ENCODE measurements at places on chromosomes 7 and 10. TPM values are rescaled to one million over a fixed set of nuclear protein-coding genes. Genes with fewer than 3 reads are reported as not detected.

Gene WEE2
- not detected for total RNA-seq

- H3K4me1 ChIP-seq = no peaks in the 10 kb centered on the region
- DNase-seq = no peak
- H3K36me3 ChIP-seq = no peaks in the 10 kb centered on the region
- H3K27ac ChIP-seq = no peak overlapping the region
- no peak overlapping the region for H3K4me3 ChIP-seq
Measured at GRCh38 chr10:42987575-42987974, 89.3 kb upstream of the RET start.

DNA sequence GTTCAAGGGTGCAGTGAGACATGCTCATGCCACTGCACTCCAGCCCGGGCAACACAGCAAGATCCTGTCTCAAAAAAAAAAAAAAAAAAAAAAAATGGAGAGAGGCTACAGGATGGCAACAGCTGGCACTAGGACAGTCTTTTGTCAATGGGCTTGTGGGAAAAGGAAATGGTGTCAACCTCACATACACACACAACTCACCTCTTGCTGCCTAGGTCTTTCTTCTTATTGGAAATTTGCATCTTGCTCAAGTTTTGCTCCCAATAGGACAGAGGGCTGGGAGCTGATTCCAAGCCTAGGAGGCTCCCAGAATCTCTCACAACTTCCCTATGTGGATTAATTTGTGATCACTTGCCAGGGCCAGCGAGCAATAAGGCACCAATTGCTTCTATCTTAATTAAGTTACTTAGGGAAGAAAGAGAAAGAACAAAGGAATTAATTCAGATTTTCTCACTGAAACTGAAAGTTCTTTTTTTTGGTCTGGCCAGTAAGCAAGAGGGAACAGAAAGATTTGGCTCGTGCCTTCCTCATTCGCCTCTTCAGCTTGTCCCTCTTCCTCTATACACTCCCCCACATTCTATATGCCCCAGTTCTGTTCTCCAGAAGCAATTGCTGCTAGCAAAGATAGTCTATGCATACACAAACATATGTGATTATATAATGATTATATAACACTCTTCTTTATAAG is 33.8 kb downstream of the MAP3K8 start:
- no peak overlapping the region for H3K27ac ChIP-seq
- no peak overlapping the region for H3K4me3 ChIP-seq
- no peaks in the 10 kb centered on the region for H3K36me3 ChIP-seq
- H3K4me1 ChIP-seq = no peaks in the 10 kb centered on the region

GRCh38 chr7:97865104-97865503 is 7.1 kb downstream of the ASNS start:
- no peaks in the 10 kb centered on the region for H3K36me3 ChIP-seq
- H3K4me3 ChIP-seq = no peak overlapping the region
- H3K27ac ChIP-seq = no peak overlapping the region
- DNase-seq = no peak
- H3K4me1 ChIP-seq = no peaks in the 10 kb centered on the region

DNA sequence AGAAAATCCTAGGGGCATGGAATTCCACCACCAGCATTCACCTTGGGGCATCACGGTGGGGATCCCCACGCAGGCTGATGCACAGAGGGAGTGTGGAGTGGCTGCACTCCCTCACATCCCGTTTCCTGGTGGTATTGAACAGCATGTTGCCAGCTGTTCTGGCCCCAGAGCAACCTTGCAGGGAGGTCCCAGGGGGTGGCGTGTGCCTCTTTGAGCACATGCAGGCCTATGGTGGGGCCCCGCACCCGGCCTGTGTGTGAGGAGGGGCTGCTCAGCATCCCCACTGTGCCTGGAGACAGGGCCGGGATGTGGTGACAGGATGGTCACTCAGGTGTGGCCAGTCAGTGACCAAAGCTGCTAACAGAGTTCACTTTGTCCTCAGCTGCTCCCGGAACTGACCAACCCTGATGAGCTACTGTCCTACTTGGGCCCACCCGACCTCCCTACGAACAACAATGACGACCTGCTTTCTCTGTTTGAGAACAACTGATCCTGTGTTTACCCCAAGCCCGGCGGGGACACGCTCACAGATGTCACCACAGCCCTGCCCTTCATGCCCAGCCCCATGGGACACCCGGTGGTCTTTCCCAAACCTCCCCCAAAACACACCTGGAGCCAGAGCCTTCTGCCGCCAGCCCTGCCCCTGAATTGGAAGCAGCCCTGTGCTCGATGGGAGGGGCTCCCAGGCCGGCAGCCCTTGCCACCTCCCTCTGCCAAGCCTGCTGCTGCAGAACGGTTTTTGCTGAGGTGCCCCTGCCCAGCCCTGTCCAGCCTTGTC is 18.7 kb downstream of the ZMIZ2 start:
- H3K4me1 ChIP-seq = peaks cover 22% of the 10 kb centered on the region
- H3K4me3 ChIP-seq = no peak overlapping the region
- H3K36me3 ChIP-seq = peaks cover 8% of the 10 kb centered on the region
- DNase-seq = no peak

DNA sequence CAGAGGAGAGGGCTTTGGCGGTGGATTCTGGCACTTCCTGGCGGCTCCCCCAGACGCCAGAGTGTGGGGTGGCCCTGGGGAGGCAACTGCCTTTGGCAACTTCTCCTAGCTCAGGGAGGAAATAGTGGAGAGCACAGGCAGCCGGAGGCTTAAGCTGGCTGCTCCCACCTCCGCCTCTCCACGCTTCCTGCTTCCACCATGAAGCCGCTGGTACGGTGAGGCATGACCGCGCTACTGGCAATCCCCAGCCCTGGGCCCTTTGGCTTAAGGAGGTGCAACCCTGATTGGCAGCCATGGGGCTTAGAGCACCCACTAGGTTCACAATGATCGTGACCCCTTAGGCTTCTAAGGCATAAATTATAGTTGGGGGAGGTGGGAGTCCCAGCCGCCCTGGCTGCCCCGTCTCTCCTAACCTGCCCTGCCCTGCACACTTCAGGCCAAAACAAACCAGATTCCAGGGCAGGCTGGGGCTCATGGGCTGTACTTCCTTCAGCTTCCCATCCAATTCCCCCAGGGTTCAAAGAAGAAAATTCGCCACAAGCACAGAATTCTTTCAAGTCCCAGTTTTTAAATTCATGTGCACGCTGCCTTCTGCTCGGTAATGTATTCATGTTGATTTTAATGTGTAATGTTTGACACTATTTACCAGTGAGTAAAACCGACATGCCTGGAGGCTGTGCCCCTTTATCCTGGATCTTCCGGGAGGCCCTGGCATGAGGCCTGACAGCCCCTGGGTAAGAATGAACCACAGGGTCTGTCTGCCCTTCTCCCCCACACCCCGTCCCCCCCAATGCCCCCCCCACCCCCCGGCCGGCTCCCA is 90.7 kb upstream of the LRRC4 start:
- DNase-seq = no peak
- no peak overlapping the region for H3K4me3 ChIP-seq
- H3K4me1 ChIP-seq = no peaks in the 10 kb centered on the region
- peaks cover 7% of the 10 kb centered on the region for H3K27me3 ChIP-seq
- H3K27ac ChIP-seq = no peak overlapping the region

DNA sequence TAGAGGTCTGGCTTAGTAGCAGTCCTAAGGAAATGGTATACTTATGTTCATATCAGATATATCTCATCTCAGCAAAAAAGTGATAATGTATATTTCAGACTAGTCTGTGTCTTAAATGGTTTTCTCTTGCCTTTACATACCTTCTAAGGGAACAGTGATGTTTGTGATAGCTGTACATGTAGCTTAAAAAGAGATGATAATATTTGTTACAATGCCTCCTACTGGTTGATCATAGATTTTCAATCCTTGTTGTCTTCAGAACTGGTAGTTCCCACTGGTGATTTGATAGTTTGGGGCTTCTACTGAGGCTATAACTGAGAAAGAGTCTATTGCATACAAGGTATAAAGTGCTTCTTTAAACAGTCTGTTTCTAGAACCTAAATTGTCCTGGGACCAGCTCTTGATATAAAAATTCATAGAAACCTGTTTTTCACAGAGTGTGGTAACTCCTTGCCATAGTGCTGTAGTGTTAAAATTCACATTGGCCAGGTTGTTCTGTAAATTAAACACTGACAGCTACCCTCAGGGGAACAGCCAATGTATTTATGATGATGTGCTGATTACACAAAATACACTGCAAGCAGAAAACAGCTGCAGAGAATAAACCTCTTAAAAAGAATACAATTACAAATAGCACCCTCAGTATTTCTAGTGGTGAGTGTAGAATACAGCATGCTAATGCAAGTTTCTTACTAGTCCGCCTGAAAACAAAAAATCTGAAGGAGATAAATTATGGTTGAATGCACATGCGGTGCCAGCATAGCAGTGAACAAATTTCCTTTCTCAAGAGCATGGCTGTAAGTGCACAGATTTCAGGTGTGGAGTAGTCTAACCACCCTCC is 90.3 kb downstream of the BTRC start:
- H3K4me1 ChIP-seq = no peaks in the 10 kb centered on the region
- DNase-seq = no peak
- no peak overlapping the region for H3K27ac ChIP-seq
- H3K36me3 ChIP-seq = no peaks in the 10 kb centered on the region
- H3K4me3 ChIP-seq = no peak overlapping the region

- no peak overlapping the region for H3K27ac ChIP-seq
- H3K4me3 ChIP-seq = no peak overlapping the region
- no peak for DNase-seq
- no peaks in the 10 kb centered on the region for H3K27me3 ChIP-seq
- no peaks in the 10 kb centered on the region for H3K36me3 ChIP-seq
Measured at GRCh38 chr10:118564652-118565051, 30.8 kb downstream of the PRLHR start.

GRCh38 chr7:13910805-13911551 is 78.5 kb downstream of the ETV1 start:
- H3K27me3 ChIP-seq = no peaks in the 10 kb centered on the region
- H3K36me3 ChIP-seq = no peaks in the 10 kb centered on the region
- H3K4me1 ChIP-seq = no peaks in the 10 kb centered on the region
- no peak overlapping the region for H3K27ac ChIP-seq

GRCh38 chr7:30799976-30800661 is 28.9 kb downstream of the MINDY4 start:
- DNase-seq = no peak
- H3K27ac ChIP-seq = no peak overlapping the region
- H3K27me3 ChIP-seq = no peaks in the 10 kb centered on the region

DNA sequence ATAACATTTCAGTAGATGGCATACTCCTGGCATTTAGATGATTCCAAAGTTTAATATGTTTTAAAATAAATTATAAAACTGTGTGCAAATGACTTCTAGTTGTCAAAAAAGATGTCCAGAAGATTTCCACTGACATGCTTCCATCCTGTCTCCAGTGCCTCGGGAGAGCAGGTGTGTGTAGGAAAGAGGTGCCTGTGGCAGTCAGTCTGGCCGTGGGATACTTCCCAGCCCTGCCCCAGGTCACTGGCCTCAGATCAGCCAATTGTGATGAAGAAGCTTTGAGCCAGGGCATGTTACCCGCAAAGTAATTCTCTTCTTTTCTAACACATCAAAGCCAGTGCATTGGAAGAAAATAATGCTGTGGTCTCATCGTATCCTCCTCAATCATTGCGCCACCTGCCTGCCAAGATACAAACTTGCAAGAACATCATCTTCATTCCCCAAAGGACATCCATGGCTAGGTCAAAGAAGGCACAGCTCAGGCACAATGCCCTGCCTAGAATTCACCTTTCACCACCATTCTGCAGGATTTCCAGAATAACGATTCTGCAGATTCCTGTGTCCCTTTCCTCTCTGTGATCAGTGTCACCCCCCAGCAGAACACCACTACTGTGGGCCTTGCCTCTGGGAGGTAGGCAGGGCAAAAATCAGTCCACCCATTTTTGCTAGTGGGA is 6.3 kb upstream of the KCNMA1 start:
- no peaks in the 10 kb centered on the region for H3K36me3 ChIP-seq
- H3K4me1 ChIP-seq = no peaks in the 10 kb centered on the region
- DNase-seq = peak; percentile 37
- H3K27ac ChIP-seq = no peak overlapping the region

DNA sequence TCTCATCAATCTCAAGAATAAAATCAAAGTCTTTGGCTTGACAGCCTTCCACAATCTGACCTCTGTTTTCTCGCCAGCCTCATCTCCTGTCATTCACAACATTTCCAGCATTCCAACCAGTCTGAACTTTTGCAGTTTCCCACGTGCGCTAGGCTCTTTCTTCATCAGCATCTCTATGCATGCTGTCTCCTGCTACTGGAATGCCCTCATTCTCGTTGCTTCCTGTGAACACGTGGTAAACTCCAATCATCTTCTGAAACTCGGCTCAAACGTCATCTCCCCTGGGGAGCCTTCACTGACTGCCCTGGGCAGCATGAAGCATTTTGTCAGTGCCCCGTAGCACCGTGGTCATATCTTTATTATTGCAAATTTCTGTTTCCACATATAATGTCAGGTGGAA is 12.2 kb upstream of the RSBN1L start:
- no peaks in the 10 kb centered on the region for H3K4me1 ChIP-seq
- H3K27ac ChIP-seq = no peak overlapping the region
- peak; percentile 36 for DNase-seq
- H3K36me3 ChIP-seq = peaks cover 3% of the 10 kb centered on the region

GRCh38 chr7:101363734-101364374 is 1.2 kb downstream of the COL26A1 start:
- H3K27me3 ChIP-seq = peaks cover 19% of the 10 kb centered on the region
- peak; percentile 20 for DNase-seq
- peaks cover 4% of the 10 kb centered on the region for H3K4me1 ChIP-seq
- no peaks in the 10 kb centered on the region for H3K36me3 ChIP-seq

DNA sequence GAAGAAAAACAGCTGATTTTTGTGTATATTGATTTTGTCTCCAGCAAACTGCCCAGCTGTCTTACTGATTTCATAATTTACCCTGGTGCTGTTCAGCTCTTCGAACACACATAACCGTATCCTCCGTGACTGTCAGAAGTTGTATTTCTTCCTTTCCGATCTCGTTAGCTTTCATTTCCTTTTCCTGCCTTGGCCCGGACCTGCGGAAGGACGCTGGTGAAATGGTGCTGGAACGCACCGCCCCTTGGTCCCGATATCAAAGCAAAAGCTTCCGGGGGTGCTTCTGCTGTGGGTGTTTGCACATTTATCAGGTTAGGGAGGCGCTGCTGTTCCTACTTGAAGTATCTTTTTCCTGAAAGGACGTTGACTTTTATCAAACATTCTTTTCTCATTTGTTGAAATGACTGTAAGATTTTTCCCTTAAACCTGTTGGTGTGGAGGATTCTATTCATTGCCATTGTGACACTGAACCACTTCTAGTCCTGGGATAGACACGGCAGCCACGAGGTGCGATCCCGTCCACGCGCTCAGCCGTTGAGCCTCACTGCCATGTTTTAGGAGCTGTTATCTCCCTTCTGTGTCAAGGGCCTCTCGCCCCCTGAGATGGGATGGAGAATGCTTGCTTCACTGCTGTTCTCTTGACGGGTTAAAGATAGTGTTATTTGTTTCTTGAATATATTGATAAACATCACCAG is 72.6 kb downstream of the FOXL3 start:
- H3K27me3 ChIP-seq = peaks cover 4% of the 10 kb centered on the region
- no peaks in the 10 kb centered on the region for H3K36me3 ChIP-seq
- no peak overlapping the region for H3K27ac ChIP-seq
- no peak for DNase-seq
- no peak overlapping the region for H3K4me3 ChIP-seq
- peaks cover 6% of the 10 kb centered on the region for H3K4me1 ChIP-seq

GRCh38 chr10:22927661-22928403 is at the start of gene ARMC3:
ARMC3 (plus strand) TSS chr10:22928053; CDS start chr10:22931997, 3,944 bp downstream.
- no peaks in the 10 kb centered on the region for H3K27me3 ChIP-seq
- peak within 1 kb of the TSS; percentile 64 for H3K4me3 ChIP-seq
- peak within 1 kb of the TSS; percentile 15 for H3K27ac ChIP-seq
- H3K4me1 ChIP-seq = peaks cover 4% of the 10 kb centered on the region
- DNase-seq = peak; percentile 25
